ENCODE measurements at places on chromosomes 6 and 20. TPM values are rescaled to one million over a fixed set of nuclear protein-coding genes. Genes with fewer than 3 reads are reported as not detected.

Gene EFCAB8
- total RNA-seq, result not detected

Gene SPTLC3
- 6.8 TPM for total RNA-seq

Gene DPPA5
- total RNA-seq, result not detected

Gene SLA2
- total RNA-seq, result not detected

Gene MDC1
- 12.1 TPM for total RNA-seq

Gene BPIFA1
- not detected for total RNA-seq

Data from fibroblast of the aortic adventitia (primary cell).